ENCODE measurements at places on chromosomes 16 and 17. TPM values are rescaled to one million over a fixed set of nuclear protein-coding genes. Genes with fewer than 3 reads are reported as not detected.

The PLCG2 gene
- 8.0 TPM for total RNA-seq

The NTN3 gene
- 0.09 TPM for total RNA-seq

The LLGL2 gene
- total RNA-seq = 117 TPM

The GPT2 gene
- total RNA-seq = 40.5 TPM

DNA sequence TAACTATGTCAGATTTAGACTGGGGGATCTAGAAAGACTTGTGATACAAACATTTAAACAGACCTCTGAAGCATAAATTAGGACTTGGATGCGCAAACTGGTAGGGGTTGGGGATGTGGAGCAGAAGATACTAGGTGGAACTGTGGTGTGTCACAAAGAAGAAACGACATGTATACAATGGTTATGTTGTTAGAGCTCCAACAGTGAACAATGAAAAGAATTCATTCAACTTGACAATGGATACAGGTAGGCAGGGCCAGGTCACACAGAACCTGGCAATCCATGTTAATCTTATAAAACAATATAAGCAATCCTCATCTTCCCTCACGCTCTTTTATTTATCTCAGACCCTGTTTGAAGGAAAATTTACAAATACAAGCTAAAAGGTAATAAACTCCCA, 102.0 kb downstream of the CDC27 start:
- DNase-seq = no peak

DNA sequence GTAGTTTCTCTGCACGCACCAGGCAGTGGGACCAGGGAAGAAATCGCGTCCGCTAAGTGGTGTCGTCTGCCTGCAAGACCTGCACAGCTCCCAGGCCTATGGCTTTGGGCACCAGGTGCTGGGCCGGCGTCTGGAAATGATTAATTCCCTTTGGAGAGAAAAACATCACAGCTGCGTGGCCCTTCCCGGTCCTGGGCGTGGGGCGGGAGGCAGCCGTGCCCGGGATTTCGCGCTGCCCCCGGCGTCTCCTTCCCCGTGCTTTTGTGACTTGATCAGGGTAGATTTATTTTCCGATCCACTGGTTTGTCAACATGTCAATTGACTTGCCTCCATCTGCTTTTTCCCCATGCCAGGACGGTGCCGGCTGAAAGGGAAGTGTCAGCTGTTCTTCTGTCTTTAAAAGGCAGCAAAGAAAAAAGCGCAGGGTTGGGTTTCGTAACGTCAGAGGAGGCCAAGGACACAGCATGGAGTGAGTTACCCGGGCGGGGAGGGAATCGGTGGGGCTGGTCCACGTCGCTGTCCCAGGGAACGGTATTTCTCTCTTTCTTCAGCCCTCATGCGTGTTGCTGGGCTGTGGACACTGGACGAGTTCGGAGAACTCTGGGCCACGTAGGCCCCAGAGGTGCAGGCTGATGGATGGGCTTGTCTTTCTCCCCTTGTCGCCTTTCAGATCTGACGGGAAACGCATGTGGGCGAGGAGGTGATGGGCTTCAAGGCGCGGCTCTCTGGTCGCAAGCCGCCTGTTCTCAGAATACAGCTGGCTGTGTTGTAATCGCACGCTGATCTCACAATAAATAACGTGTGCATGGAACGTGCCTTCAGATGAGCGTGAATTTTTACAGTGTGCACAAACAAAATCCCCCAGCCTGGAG, 188.1 kb upstream of the ZNF469 start:
- no peak for DNase-seq

GRCh38 chr16:1979271-1980029, 1.8 kb downstream of the NOXO1 start:
- peak; percentile 96 for DNase-seq

GRCh38 chr17:50686494-50687199, 21.1 kb downstream of the ANKRD40 start:
- DNase-seq = peak; percentile 83

GRCh38 chr17:69620363-69620762, 205.9 kb downstream of the MAP2K6 start:
- DNase-seq = no peak

DNA sequence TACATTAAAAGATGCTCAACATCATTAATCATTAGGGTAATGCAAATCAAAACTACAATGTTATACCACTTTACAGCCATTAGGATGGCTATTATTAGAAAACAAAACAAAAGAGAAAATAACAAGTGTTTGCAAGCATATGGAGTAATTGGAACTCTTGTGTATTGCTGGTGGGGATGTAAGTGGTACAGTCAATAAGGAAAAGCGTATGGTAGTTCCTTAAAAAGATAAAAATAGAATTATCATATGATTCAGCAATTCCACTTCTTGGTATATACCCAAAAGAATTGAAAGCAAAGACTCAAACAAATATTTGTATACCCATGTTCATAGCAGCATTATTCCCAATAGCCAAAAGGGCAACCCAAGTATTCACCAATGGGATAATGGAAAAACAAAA, 1.4 kb upstream of the CAPNS2 start:
- DNase-seq = no peak

- no peak for DNase-seq
These were observed 22.9 kb downstream of the DHRS7B start for GRCh38 chr17:21149621-21150020.

DNA sequence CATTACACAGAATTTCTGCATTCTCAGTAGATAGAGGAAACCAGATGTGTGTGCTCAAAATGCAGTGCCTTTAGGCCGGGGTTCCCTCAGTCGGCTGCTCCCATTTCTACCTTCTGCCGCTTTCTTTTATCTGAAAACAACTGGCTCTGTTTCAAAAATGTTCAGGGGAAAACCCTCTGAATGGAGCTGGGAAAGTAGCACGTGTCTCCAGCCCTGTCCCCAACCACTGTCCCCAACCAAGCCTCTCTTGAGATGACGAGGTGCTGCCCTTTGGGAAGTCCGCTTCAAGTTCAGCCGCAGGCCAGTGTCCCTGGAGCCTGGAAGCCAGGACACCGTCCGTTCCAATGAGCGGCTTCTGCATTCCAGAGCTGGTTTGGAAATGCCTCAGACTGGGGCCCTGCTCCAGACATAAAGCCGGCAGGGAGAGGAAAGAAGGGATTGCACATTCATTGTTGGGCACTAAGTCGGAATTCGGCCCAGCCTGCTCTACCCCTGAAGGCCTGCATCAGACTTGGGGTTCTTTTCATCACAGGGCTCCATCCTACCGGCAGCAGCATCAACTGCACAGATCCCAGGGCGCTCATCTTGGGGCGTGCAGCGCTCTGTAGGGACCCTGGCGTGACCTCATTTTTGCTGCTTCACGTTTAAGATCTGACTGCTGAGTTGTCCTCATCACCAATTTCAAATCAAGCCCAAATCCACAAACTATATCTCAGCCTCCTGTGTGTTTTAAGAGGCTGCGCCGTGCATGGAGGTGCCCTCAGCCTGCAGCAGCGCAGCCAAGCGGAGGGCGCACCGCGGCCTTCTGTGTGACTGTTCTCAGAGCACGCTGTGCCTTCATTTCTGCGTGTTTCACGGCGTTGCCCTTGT, 111.3 kb downstream of the BANP start:
- DNase-seq = no peak

GRCh38 chr17:59607061-59607460, 12.6 kb upstream of the CLTC start:
- DNase-seq = no peak

GRCh38 chr16:2767891-2768290, 9.2 kb downstream of the ELOB start:
- no peak for DNase-seq

DNA sequence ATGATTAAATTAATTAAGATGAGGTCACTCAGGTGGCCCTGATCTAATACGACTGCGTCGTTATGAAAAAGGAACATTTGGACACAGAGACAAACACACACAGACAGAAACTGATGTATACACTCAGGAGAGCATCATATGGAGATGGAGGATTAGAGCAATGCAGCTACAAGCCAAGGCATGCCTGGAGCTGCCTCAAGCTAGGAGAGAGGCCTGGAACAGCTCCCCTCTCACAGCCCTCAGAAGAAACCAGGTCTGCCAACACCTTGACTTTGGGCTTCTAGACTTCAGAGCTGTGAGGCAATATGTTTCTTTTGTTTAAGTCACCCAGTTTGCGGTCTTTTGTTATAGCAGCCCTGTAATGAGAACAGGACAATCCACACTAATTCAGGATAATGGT, 318.9 kb downstream of the HS3ST3B1 start:
- DNase-seq = no peak

DNA sequence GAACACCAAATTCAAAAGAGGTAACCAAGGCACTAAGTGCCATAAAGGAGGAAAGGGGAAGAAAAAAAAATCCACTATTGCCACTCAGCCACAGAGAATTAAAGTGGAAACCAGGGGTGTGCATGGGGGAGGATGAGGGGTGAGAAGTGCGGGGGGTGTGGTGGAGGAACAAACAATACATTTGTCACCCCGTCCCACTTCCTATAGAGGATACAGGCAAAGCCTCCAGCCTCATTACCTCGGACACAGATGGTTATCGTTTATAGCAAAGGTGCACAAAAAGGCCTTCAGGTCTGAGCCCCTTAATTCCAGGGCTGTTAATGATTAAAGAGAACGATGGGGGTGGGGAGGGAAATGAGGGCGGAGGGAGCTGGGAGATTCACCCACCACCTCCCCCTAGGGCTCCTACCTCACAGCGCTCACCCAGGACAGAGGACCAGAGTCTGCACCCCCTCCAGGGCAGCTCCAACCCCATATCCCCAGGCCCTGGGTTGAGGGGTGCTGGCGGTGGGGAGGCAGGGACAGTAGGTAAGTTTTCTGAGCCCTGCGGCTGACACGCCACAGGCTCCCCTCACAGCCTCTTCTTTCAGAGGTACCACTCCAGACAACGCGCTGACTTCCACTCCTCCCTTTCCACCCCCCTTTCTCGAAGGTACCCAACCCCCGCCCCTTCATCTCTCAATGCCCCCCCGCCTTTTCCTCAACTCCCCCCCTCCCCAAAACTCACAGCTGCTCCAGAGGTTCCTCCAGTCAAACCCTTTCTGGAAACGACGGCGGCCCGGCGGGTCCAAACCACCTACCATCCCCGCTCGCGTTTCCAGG, 470 bp downstream of the DCUN1D3 start:
- peak; percentile 79 for DNase-seq

DNA sequence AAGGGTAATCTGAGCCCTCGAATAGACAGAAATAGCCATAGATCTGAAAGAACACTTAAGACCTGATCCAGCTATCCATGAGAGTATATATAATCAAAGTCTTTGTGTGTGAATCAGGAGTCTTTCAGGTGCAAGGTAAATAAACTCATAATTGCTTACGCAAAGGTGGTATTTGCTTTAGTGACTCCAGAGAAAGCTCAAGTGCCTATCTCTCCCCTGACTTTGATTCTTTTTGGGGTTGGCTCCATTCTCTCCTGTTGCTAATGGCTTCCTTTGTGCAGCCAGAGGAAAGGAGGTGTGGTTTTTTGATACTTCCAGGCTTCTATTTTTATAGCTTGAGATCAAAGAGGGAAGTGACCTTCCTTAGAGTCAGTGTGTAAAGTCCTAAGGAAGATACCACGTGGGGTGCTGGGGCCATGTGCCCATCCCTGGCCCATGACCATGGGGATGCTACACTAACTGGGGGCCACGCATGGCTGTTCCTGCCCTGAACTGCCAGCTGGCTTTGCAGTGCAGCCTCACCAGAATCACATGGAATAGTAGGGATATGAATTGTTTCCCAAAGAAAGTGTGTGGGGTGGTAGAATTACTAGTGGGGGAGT, 45.8 kb downstream of the TENT4B start:
- no peak for DNase-seq

DNA sequence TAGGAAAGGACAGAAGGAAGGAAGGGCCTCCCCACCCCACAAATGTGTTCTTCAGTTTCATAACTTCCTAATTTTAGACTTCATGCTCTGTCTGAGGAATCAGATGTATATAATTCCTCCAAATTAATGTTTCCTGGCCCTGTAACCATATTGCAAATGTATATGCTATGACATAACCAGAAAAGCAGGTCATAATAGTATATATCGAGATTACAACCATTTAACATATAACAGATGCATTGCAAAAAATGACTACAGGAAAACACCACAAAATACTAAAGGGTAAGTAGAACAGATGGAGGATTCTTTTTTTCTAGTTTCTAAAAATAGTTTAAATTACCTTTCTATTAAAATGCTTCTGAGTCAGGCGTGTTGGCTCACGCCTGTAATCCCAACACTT, 3.1 kb upstream of the EXOC7 start:
- no peak for DNase-seq
